Gastroesophageal sphincter (tissue), 4 donors: ENCODE measurements at places on chromosomes 6 and 20.

- ATAC-seq = peak; percentile 31
Observed at GRCh38 chr6:169722362-169723199, 1.7 kb downstream of the PHF10 start.

GRCh38 chr6:36751833-36752186 is 54.2 kb downstream of the RAB44 start:
- no peak for ATAC-seq

DNA sequence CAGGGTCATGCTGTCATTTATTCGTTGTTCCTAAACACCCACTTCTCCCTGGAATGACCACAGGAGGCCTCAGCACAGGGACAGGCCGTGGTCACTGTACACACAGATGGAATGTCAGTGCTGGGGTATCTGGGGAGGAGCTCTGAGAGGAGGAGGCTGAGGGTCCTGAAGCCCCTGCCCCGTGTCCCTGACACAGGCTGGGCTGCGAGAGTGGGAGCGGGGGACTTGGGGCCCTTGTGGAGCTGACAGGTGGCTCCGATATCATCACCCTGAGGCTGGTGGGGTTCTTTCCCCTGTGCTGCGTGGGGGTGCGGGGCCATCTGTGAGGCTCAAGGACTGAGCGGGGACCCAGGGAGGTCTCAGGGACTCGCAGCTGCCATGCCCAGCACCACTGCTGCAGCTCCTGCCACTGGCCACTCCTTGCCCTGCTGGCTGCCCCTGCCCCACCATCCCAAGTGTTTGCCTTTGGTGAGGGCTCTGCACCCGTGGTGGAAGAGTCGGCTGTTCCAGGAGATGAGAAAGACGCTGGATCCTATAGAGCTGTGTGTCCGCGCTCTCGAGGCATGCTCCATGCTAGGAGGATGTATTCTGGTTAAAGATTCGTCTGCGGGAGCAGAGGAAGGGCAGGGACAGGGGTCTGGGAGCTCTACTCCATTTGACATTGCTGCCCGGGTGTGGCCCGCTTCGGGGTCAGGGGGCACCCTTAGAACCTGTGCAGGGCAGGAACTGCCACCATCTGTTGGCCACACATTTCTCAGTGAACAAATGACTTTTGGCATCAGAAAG is 18.9 kb downstream of the NPEPL1 start:
- ATAC-seq = no peak

DNA sequence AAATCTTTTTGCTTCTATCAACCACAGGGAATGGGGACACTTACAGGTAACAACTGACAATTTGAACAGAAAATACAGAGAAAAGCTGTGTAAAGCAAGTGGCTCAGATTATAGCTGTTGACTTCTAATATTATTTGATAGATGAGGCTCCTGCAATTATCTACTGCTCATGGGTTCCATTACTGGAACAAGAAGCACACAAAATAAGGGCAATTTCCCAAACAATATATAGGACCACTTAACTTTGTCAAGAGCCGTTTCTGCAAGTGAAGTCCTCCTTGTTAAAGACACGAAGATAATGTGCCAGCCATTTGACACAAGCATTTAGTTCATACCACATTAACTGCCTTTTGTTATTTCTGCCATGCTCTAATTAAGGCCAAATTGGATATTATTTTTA is 315.5 kb upstream of the ARID1B start:
- no peak for ATAC-seq
